Activated CD4-positive, CD25-positive, alpha-beta regulatory T cell (primary cell): ENCODE measurements at places on chromosomes 11 and 22.

DNA sequence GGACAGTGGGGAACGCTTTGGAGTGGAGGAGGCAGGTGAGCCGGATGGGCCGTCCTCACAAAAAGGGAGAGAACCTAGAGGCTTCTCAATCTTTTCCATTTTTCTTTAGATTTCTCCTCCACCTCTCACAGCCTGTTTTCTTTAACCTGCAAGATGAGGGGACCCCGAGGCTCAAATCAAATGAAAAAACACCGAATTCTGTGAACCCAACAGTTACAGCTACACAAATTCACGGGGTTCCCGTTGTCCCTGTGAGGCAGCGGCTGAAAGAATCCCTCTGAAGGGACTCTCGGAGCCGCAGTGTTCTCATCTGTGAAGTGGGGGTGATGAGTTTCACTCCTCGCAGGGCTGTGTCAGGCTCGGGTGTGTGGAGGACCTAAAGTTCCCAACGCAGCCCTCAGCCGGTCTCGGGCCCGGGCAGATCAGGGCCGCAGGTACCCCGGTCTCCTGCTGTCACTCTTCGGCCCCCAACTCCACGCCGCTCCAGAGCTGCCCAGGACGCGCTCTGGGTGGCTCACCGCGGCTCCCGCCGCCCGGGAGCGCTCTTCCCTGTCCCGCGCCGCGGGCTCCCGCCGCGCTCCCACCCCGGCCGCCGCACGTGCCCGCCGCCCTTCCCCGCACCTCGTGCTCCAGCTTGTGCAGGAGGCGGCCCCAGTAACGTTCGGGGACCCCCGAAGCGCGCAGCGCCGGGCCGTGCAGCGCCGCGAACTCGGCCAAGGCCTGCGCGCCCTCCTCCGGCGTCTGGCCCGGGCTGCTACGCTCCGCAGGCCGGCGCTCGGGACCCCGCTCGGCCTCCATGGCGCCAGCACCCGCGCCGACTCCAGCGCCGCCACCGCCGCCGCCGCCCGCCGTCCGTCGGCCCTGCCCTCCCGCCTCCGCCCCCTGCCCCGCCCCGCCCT is at the start of gene TTLL12:
Gene TTLL12 (minus strand): TSS at position 863 of the 899 bp plus-strand sequence. CDS start 65 bp downstream, at position 798.
- DNase-seq = peak; percentile 39

DNA sequence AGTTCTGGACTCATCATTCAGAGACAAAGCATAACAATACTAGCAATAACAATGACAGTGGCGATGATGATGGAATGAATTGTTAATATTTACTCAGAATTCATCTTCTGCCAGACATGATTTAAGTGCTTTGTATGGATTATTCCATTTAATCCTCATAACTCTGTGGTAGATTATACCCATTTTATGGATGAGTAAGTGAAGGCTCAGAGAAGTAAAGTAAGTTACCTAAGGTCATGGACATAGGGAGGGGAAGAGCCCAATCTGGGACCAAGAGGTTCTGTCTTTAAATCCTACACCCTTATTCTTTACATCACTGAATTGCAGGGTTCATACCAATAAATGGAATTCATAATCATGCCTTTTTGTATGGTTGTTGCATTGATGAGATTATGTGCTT is 72.7 kb downstream of the MYO18B start:
- DNase-seq = no peak

DNA sequence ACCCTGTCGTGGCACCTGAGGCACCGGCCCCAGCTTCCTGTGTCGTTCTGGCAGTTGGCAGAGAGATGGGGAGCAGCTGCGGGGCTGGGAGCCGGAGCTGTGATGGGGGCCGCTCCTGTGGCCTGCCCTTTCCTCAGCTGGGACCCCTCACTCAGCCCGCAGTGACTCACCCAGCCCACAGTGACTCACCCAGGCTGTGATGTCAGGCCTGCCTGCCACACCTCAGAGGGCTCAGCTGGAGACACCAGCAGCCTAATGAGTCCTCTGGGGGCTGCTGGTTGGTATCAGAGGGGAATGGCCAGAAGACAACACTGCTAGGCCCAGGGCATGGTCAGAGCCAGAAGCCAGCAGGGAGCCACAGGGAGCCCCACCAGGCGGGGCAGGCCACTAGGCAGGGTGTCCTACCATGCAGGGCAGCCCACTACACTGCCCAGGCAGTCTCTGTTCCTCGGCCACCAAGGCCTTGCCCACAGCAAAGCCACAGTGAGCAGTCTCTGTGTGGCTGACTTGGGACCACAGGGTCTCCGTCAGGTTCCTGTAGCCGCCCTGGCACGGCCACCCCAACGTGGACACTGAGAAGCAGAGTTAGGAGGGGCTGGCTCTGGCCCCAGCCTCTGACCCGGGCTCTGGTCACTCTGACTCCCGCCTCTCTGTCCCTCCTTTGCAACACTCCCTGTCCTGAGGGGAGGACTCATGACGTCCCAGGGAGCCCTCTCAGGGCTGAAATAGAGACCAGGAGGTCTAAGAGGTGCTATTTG is 4.2 kb upstream of the FXYD2 start:
- DNase-seq = peak; percentile 71

- DNase-seq = peak; percentile 66
Observed at GRCh38 chr11:60970369-60970774, 1.1 kb upstream of the CD6 start.

- no peak for DNase-seq
Observed at GRCh38 chr11:25775603-25776002, 556.3 kb upstream of the ANO3 start.

- no peak for DNase-seq
Observed at GRCh38 chr11:1326435-1327063, 17.1 kb upstream of the TOLLIP start.

DNA sequence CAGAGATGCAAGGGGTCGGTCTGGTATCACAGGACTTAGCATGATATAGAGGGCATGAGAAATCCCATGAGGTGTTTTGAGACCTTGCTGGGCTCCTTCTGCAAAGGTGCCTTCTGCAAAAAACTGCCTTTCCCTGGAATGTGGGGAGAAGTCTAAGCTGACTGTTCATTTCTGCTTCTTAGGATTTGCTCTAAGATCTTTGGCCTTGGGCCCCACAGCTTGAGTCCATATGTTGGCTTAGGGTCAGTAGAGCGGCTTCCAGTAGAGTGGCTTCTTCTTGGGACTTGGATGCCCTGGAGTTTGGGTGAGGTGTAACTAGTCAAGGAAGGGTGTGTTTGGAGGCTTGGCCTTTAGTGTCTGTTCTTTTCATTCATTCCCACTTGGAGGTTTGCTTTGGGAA is 37.0 kb downstream of the AMPD3 start:
- no peak for DNase-seq

GRCh38 chr11:61917334-61918109 is at the start of gene RAB3IL1:
RAB3IL1 (minus strand) TSS chr11:61917566; CDS start chr11:61917367, 199 bp downstream.
- DNase-seq = no peak

GRCh38 chr11:36057379-36058042 is 113.6 kb downstream of the LDLRAD3 start:
- no peak for DNase-seq

DNA sequence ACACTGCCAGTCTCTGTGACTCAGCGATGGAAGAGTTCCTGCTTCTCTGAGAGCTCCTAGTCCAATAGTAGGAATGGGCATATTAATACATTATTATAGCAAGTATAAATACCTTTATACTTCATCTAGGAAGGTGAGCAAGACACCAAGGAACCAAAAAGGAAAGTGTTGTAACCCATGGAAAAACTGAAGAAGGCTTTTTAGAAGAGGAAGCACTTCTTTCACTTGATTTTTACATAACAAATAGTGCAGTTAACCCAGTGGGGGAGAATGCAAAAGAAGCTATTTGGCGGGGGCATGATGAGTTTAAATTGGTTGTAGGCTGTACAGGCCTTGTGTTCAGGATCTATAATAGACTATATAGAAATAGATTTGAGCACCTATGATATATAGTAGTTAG is 31.2 kb upstream of the C11orf87 start:
- DNase-seq = no peak

DNA sequence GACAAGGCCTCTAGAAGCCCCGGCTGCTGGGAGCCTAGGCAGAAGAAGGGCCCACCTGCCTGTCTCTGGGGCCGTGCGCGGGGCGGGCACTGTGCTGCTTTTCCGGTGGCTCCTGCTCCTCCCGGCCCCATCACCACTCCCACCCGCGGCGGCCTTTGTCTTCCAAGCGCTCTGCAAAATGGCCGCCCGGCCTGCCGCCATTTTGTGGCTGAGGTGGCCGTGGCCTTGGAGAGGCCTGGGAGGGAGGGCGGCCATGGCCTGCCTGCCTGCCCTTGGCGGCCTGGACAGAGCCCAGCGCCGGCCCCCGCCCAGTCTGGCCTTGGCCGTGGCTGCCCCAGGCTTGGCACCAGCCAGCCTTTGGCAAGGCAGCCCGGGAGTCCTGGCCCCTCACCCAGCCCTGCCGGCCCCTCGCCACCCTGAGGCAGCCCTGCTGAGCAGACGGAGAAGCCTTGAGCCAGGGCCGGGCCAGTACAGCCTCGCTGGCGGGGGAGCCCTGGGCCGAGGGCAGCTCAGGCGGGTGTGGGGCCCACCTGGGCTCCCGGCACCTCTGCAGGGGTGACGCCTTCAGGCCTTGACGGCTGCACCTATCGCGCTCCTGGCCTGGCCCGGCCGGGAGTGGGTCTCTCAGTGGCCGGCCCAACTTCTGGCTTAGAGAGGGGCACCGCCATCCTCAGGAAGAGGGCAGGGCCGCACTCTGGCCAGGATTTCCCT is 46.0 kb upstream of the PPARA start:
- DNase-seq = no peak

DNA sequence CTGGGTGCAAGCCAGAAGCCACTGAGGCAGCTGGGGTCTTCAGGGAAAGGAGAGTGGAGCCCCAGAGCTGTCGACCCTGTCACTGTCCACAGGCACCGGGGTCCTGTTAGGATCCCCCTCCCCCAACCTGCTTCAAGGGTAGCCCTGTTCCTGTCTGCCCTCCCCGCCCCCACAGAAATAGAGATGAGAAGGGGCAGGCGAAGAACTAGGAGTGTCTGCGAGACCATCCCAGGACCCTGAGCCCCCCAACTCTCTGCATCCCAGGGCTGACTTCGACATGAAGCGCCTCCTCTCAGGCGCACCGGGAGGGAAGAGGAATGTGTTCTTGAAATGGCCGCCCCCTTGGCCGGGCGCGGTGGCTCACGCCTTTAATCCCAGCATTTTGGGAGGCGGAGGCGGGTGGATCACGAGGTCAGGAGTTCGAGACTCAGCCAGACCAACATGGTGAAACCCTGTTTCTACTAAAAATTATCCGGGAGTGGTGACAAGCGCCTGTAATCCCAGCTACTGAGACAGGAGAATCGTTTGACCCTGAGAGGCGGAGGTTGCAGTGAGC is 607 bp upstream of the ZNF70 start:
- no peak for DNase-seq

DNA sequence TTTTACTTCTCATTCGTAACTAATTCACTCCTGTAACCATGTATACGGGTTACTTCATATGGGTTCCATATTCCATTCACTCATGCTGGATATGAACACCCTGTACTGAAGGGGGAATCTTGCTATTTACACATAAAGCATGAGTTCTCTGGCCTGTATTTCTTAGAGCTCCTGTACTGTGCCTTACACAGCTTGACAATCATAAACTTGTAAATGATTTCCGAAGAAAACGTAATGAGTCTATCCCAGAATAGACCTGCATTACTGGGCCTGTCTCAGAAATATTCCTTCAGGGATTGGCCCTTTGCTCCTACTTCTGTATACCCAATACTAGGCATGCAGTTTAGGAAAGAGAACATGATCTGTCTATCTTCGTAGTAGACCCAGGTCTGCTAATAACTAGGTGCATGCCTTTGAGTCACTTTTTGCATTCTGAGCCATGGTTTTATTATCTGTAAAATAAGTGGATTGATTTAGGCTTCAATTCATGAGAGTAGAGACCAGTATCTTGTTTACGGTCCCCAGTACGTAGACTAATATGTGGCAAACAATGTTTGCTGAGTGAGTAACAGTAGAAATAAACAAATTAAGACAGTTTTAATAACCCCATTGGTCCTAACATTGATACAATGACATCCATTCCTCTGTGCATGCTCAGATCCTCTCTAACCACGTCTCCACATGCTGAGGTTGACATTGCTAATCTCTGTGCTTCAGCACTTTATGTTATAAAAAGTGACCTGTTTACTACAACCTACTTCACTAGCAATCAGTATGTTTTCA is 1.2 kb downstream of the CCDC34 start:
- no peak for DNase-seq

DNA sequence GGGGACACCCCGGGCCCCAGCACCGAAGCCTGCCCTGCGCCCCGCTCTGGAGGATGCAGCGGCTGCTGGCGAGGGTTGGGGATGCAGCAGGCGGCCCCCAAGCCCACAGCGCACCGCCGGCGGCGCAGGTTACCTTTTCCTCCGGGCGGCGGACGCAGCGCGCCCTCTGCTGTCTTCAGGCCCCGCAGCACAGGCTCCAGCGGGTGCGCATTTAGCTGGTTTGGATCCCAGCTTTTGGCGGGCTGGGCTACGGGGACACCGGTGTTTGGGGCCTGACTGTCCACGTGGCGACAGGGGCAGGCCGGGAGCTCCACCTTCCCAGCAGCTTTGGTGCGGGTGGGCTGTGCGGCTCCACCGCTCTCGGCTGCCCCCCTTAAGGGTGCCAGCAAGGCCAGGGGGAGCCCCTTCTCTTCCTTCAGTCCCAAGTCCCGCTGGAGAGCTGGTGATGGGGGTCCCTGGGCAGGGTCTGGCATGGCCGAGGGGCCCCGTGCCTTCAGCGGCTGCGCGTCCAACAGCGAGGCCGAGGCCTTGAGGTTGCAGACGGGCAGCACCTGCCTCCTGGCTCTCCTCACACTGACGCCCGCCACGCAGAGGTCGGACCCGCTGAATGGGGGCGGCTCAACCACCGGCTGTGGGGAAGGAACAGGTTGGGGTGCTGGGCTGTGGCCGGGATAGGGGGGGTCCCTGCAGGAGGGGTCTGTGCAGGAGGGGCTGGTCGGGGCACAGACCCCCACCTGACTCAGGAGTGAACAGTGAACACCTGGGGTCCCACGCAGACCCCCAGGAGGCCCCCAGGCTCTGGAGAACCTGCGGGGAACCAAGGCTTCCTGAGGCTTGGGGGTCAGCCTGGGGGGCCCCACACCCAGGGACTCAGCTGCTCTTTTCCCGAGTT is 18.0 kb upstream of the IL17REL start:
- peak; percentile 51 for DNase-seq

DNA sequence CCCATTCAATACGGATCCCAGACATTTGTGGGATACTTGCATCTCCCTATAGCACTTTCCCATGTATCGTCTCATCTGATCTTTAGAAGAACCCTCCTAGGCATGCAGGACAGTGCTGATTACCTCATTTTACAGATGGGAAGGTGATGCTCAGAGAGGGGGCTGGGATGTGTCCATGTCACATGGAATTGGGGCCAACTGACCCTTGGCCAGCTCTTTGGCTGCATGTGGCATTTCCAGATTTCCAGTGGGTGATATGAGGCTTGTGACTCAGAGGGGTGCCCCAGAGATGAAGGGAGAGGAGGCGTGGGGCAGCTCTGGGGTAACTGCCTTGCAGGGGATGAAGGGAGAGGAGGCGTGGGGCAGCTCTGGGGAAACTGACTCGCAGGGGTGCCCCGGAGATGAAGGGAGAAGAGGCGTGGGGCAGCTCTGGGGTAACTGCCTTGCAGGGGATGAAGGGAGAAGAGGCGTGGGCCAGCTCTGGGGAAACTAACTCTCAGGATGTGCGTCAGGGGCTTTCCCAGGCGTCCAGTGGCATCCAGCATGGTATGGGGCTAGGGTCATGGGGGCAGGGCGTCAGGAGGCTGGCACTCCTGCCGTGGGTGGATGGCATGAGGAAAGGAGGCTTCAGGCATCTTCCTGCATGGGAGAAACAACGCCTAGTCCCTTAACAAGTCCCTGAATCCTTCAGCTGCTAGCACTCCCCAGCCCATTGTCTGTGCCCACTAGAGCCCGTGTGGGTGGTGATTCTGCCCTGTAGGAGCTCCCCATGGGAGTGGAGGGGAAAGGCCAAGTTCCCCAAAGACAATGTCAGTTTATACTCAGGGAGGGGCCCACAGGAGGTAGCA is 11.9 kb upstream of the CERK start:
- DNase-seq = no peak
